ENCODE measurements at places on chromosomes 12 and 14.

DNA sequence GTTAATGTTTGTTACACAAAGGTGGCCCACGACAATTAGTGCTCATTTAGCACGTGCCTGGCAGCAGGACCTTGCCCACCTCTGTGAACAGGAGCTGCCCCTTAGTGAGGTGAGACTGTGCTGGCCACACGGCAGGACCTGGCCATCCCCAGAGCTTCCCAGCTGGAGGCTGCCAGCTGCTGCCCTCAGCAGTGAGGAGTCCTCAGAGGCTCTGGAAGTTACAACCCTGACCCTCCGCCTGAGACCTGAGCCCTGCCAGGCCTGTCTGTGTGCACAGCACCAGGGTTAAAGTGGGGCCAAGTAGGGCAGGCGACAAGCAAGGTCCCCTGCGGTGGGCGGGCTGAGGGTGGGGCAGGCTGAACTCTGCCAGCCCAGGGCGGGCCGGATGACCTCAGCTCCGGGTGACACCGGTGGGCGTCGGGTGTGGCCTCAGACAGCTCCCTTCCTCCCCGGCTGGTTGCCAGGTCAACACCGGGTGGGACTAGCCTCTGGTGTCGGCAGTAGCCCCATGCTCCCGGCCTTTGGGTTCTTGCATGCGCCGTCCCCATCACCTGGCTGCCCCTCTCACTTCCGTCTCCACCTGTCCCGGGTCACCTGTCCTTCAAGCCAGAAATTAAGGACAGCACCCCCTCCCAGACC lies 9.2 kb upstream of the LBHD2 start:
- DNase-seq, result peak; percentile 66

- DNase-seq, result no peak
Measured at GRCh38 chr12:26648584-26648983, 184.4 kb downstream of the ITPR2 start.

DNA sequence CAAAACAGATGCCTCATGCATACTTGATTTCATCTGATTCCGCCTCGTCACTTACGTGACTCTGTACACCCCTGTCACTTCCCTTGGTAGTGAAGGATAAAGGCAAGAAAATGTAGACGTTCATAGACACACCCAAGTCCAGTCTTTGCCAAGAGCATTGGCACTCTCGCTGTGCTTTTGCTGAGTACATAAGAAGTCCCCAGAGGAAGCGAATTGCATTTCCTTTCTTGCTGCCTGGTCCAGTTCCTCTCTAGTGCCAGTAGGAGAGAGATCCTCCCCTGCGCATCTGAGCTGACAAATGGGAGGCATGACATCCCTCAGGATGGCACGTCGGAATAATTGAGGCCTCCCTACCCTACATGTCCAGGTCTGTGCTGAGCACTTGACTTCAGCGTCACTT lies 21.3 kb upstream of the RIN3 start:
- no peak for DNase-seq

DNA sequence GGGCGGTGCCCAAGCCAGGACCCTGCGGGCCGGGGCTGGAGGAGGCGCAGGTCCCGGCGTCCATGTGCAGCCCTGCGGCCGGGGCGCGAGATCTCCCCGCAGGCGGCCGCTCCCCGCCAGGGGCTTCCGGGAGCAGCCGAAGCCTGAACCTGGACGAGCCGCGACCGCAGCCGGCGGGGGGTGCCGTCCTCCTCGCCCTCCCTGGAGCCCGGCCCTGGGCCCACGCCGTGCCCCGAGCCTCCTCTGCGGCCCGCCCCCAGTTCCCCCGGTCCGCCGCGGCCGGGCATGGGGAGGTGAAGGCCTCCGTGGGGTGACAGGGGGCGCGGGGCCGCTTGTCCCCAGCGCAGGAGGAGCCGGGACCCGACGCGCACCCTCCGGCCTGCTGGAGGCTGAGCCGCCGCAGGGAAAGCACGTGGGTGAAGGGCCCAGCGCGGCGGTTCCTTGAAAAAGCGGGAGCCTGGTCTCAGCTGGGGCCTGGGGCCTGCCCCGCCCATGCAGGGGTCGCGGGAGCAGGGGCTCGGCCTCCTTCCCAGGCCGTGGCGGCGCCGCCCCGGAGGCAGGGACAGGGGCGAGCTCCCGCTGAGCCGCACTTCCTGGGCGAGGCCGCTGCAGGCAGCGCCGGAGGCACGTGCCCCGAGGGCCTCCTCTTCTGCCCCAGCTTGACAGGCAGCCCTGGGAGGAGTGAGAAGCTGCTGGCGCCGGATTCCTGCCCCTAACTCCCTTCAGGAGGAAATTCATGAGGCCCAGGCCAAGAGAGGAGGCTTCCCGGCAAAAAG lies 55.6 kb upstream of the PPP2R5C start:
- DNase-seq, result peak; percentile 88

GRCh38 chr12:122078141-122079032 lies at the start of gene MLXIP:
Gene MLXIP, plus strand, starts transcription at chr12:122078756. Its CDS starts 98 bp downstream, at chr12:122078854.
- DNase-seq, result peak; percentile 98

GRCh38 chr14:52988139-52988538 lies 37.3 kb upstream of the FERMT2 start:
- no peak for DNase-seq

- DNase-seq, result no peak
Measured at GRCh38 chr14:76863724-76864407, 37.7 kb downstream of the LRRC74A start.

All from activated CD4-positive, alpha-beta T cell treated with anti-CD3 and anti-CD28 coated beads, Interleukin-2, amount 10 ng/mL, durations not matched to agents 24 days and 14 days (primary cell).